Mesenteric fat pad (tissue), 1 donor: ENCODE measurements at places on chromosomes 1 and 21. TPM values are rescaled to one million over a fixed set of nuclear protein-coding genes. Genes with fewer than 3 reads are reported as not detected.

The KRTAP13-2 gene
- not detected for total RNA-seq

GRCh38 chr1:113326976-113327375, 63.3 kb upstream of the MAGI3 start:
- DNase-seq: no peak

DNA sequence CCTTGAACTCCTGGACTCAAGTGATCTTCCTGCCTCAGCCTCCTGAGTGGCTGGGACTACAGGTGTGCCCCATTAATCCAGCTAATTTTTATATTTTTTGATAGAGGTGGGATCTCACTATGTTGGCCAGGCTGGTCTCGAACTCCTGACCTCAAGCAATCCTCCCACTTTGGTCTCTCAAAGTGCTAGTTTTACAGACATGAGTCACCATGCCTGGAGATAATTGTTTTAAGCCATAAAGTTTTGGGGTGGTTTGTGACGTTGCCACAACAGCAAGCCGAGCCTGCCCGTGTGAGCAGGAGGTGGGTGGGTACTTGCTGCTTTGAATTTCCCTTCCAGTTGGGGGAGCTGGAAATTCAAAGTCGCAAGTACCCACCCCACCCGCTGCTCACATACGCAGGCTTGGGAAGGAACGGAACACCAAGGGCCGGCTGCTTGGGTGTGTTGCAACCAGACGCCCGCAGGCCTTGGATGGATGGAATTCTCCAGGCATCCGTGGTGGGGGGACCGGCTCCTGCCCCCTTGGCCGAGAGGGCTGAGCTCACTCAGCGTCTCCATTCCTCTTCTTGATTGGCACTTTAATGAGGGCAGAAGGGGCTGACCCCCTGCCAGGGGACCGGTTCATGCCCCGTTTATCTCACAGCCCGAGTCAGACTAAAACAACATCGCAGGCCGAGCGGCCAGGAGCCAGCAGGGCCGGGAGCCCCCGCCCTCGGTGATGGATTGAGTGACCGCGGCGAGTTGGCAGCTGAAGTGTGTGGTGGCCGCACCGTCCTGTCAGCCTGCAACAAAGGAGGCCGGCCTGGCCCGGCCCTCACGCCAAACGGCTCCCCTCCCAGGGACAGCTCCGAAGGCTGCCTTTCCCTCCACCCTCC, 78.1 kb downstream of the DHRS3 start:
- DNase-seq: peak; percentile 91

GRCh38 chr1:172138634-172139033, 281.9 kb upstream of the C1orf105 start:
- no peak for DNase-seq

GRCh38 chr1:181604482-181605249, 121.3 kb downstream of the CACNA1E start:
- DNase-seq: no peak

DNA sequence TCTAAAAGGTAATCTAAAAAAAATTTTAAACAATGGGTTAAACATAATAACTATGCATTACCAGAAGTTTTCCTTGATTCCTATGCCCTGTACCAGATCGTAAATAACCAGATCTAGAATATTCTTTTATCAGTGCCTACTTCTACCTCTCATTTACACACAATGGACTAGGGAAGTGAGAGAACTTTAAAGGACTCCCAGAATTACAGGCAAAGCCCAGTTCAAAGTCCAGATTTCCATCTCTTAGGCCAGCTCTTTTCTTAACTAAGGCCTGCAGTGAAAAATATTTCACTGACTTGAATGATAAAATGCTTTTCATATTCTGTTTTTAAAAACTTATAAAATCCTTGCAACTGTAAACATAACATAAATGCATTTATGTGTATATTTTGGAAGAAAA, 32.6 kb downstream of the ESRRG start:
- no peak for DNase-seq

DNA sequence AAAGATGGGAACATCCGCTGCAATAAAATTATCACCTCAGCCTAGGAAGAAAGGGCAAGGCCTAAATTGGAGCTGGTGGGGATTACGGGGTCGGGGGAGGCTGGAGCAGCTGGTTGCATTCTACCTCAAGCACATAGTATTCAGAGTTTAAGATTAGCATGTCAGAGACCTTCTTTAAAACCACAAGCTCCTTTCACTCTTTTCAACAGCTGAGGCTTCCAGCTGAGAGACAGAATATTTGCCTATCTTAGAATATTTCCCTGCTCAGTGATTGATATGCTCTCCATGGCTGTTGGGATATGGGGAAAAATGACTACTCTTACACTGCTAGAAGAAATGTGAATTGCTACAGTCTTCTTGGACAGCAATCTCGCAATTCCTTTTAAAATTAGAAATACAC, 248.6 kb downstream of the TBX15 start:
- DNase-seq: no peak

DNA sequence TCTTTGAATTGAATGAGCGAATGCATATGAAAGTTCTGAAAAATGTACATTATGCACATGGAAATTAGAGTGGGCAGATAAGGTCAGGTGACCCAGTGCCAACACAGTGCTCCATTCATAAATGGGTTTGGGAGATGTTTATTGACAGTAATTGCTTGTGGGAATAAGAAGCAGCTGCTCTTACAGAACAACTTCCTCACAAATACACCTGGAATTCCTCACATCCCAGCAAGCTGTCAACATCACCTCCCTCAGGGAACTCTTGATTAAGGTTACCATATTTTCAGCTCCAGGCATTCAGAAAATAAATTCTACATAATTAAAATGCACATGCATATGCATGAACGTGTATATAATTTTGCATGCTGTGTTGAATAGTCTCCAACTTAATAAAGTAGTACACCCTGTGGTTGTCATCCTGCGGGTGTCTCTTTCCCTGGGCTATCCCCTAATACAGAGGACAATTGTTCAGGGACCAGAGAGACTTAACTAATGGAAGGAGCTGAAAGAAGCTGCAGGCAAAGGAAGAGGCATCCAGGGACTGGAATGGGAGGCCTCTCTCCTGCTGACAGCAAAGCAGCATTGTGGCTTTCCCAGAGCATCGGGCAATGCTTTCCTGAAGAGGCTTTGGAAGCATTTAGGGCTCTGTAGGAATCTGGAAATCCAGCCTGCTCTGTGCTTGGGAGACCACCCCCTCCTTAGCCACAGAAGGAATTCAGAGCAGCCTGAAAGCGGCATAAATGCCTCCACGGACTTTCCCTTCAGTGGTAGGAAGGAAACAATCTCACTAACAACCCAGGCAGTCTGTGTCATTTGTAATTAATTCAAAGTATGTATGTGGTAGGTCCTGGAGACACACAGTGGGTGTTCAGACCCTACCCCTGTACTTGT, 55.2 kb upstream of the GNG12 start:
- DNase-seq: no peak

DNA sequence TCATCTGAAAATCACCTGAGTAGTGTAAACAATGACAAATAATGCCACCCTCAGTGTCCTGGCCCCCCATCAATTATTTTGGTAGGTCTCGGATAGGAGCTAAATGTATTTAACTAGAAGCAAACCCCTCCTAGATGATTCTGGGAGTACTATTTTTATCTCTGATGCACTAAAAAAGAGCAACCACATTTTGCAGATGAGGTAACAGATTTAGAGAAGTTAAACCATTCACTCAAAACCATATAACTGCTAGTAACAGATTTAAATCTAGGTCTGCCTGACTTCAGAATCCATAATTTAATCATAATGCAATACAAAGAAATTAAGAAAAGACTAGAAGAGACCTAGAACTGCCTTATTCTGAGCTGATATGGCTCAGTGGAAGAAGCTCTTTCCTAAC, 17.3 kb upstream of the PTCH2 start:
- no peak for DNase-seq
